ENCODE measurements at places on chromosomes 6 and 20. TPM values are rescaled to one million over a fixed set of nuclear protein-coding genes. Genes with fewer than 3 reads are reported as not detected.

- no peak for DNase-seq
Observed at GRCh38 chr6:36118550-36119107, 11.7 kb upstream of the MAPK13 start.

GRCh38 chr6:5423251-5423650 is 161.9 kb downstream of the FARS2 start:
- DNase-seq, result no peak

DNA sequence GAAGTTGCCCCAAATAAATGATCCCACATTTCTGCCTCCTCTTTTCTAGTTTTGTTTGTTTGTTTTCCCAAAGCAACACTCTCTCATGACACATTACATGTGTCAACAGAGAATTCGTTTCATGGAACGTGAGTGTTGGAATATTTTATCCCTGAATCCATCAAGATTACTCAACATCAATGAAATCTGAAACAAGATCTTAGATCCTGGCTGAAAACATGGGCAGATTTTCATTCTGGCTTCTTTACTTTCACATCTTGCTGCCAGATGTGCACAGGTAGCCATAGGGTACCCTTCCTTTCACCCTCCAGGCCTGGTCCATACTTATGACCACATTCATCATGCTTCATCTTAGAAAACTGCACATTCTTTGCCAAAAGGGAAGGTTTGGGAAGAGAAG is 347.0 kb downstream of the DOK5 start:
- no peak for DNase-seq

DNA sequence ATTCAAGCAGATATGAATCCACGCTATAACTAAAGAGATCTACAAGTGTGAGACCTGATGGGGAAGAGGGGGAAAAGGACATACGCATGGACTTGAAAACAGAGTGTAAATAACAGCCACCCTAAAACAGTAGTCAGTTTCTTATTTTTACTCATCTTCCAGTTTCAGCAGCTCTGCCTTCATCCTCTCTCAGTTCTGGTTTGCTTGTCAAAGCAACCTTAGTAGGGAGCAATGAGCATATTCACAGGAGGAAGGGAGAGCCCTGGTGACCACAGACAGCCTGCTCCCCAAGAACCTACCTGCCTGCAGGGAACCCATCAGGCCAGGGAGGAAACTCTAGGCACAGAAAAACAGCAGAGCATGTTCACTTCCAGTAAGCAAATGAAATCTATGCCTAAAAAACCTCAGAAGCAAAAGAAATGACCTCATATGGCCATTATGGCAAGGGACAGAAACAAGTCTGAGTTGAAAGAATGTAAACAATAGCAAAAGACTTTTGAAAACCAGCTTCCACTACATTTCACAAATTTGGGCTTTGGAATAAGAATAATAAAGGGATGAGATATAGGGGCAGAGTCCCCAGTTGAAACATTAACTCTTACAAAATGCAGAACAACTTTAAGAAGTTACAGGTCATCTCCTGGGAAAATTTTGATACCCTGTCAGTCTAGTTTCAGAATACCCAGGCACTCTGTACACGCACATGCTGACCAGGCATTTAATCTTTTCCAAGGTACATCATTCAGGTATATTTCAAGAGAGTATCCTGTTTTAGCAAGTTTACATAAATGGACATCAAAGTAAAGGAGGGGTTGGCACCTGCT is 120.8 kb upstream of the BCLAF1 start:
- DNase-seq, result no peak

DNA sequence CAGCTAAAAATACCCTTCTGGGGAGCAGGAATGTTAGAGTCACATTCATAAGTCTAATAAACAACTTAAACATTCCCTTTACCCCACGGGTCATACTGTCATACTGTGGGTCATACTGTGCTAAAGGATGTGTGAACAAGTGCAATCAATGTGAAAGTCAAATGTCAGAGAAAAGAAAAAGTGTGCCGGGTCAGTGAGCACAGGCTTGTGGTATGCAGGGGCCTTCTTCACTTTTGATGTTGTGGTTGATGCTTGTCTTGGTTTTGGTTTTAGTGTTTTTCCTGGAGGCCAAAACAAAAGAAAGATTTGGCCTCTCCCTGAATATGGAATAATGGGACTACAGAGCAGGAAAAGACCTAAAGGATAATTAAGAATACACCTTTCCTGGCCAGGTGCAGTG is 267.9 kb upstream of the PLN start:
- no peak for DNase-seq

DNA sequence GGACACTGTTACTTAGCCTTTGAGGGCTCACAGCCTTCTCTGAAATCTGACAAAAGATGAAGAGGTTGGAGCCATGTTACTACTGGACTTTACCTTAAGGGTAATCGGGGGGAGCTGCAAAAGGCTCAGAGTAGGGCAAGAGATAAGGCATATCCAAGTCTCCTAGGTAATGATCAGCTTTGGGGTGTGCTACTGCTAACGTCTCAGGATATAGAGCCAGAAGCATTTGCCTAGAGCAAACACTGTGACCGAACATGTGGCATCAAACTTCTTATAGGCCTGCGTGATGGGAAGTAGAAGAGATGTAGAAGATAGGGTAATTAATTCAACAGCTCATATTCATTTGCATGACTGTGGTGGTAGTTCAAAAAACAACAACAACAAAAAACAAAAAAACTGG is 11.1 kb downstream of the UBE2V1 start:
- DNase-seq, result no peak

- DNase-seq, result no peak
Observed at GRCh38 chr6:133447924-133448323, 206.8 kb downstream of the EYA4 start.

- no peak for DNase-seq
Observed at GRCh38 chr6:53192682-53193188, 44.1 kb upstream of the GCM1 start.

- no peak for DNase-seq
Observed at GRCh38 chr6:165725201-165725600, 62.2 kb upstream of the PDE10A start.

GRCh38 chr20:46293084-46293483 is 15.2 kb downstream of the CDH22 start:
- no peak for DNase-seq

The FAM83C gene
- polyA plus RNA-seq, result not detected

The TCF15 gene
- polyA plus RNA-seq, result 5.3 TPM

The SMLR1 gene
- 0.10 TPM for polyA plus RNA-seq

The TMEM217 gene
- 0.71 TPM for polyA plus RNA-seq

The VTA1 gene
- 57.2 TPM for polyA plus RNA-seq

The TRIM10 gene
- 0.48 TPM for polyA plus RNA-seq

The STAU1 gene
- 52.1 TPM for polyA plus RNA-seq

Measured in forelimb muscle (tissue), 1 donor.